Left hindlimb (tissue), 1 donor: ENCODE measurements at places on chromosomes 6 and 20.

- DNase-seq: peak; percentile 10
These were observed 140.3 kb downstream of the NFATC2 start for GRCh38 chr20:51402201-51402600.

GRCh38 chr6:92263864-92264263 lies 1155.5 kb downstream of the EPHA7 start:
- no peak for DNase-seq

DNA sequence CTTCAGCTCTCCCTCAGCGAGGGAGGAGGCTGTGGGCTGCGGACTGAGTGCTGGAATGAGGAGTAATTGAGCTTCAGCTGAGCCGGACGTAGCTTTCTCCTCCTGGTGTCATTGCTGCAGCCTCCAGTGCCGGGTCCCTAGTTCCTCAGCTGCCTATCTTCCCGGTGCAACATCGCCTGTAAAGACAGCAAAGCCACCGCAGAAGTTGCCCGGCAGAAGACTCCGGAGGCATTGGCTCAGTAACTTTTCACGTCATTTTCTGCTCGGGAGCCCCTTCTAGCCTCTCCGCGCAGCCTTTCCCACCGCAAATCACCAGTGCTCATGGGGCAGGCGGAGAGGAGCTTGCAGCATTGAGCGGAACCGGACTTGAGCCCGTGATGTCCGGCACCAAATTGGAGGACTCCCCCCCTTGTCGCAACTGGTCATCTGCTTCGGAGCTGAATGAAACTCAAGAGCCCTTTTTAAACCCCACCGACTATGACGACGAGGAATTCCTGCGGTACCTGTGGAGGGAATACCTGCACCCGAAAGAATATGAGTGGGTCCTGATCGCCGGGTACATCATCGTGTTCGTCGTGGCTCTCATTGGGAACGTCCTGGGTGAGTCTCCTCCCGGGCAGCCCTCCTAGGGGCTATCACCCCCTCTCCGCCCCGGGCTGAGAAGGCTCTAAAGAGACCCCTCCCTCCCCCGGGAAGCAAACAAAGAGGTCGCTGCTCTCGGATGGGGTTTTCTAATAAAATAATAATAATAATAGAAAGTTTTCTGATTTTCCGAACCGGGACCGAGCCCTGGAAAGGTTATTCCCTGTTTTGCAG lies at the start of gene HCRTR2:
TSS of gene HCRTR2 (plus strand) at position 305 of the 816 bp plus-strand sequence. CDS start at position 378, 73 bp downstream.
- no peak for DNase-seq

DNA sequence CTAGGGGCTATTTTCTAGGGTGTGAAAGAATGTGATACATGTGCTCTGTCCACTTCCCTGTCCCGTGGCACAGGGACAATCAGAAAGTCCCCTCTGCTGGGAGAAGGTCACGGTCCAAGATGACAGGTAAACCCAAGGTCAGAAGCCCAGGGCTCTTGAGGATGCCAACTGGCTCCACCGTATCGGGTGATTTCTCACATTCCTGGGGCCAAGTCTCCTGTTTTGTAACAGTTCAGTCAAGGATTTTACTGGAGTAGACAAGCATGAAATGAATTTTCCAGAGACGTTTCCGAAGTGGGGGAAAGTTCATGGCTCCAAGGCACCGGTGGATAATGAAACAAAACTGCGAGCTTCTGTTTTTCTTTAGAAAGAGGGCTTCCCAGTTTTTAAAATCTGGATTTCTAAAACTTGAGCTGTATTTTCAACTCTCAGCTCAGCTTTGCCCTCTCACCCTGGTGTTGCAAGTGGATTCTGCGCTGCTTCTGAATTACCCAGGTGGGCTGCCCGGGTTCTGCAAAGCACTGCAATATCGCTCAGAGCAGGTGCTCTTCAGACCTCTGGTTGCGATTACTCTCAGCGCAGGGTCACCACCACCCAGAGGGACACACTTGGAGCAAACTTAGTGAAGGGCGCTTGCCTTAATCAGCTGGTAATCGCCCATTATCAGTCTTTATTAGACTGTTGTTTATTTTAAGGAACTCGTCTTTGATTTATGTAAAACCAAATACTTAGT lies 64.4 kb upstream of the TMEM170B start:
- peak; percentile 53 for DNase-seq

- DNase-seq: no peak
These were observed 15.5 kb downstream of the EBF4 start for GRCh38 chr20:2708073-2708415.

GRCh38 chr20:36132802-36133211 lies 21.7 kb upstream of the EPB41L1 start:
- no peak for DNase-seq

DNA sequence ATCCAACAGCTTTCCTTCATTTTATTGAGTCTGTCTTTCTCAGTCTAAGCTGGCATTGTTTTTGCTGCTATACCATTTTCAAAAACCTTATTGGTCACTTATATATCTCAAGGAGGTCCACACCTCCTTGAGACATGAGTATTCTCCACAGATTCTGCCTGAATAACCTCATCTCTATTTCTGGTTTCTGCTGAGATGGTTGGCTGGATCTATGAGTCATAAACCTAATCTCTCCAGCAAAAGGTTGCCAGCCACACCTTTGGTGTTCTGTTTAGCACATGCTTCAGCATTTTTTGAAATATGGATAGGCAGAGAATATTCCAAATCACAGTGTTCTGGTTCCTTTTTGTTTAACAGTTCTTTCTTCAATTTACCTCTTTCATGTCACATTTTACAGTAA lies 40.8 kb upstream of the TMEM244 start:
- DNase-seq: no peak

GRCh38 chr6:125233202-125233601 lies 68.6 kb downstream of the HDDC2 start:
- no peak for DNase-seq

- DNase-seq: no peak
These were observed 146.5 kb downstream of the ZDHHC14 start for GRCh38 chr6:157527471-157527907.

GRCh38 chr6:6505111-6505510 lies 83.4 kb upstream of the LY86 start:
- no peak for DNase-seq

GRCh38 chr6:12896208-12896733 lies 179.7 kb downstream of the PHACTR1 start:
- no peak for DNase-seq

DNA sequence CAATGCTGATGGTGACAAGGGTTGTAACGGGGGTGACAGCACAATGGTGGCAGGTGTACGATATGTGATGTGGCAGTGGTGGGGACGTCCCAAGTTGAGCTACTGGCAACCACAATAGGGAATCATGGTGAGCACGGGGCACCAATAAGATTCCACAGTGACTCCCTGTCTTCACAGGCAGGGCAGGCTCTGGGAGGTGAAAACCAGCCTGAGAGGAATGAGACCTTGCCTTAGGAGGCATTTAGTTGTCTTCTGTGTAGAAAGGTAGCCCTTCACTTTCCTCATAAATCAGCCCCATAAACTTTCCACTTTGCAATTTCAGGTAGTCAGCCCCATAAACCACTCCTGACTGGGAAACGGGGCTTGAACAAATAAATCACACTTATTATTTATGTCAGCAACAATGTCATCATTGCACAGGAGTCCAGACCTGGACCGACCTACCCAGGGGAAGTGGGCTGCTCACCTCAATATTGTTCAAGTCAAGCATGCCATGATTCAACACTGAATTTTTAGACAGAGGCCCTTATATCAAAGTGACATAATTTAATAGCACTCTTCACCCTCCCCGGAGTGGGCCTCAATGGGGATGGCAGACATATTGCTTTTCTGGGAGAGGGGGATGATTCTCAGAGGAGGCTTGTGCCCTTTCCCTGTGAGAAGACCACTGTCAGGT lies 150.8 kb downstream of the CDC5L start:
- DNase-seq: no peak

GRCh38 chr6:138526822-138527235 lies 27.5 kb upstream of the NHSL1 start:
- no peak for DNase-seq
